ENCODE measurements at places on chromosomes 3 and 15. TPM values are rescaled to one million over a fixed set of nuclear protein-coding genes. Genes with fewer than 3 reads are reported as not detected.

DNA sequence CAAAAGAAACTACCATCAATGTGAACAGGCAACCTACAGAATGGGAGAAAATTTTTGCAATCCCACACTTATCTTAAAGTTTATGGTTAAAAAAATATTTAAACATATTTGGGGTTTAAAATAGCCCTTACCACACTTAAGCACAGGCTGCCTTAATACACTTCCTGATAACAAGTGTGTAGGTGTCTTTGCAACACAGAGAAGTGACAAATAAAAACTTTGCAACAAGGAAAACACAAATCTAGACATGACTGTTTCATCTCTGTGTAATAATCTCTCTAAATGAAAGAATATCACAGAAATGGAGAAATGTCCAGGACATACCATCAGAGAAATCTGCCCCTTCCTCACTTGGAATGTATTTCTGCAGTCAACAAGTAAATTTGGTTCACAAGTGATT, 464.1 kb upstream of the ARHGEF26 start:
- DNase-seq: no peak

DNA sequence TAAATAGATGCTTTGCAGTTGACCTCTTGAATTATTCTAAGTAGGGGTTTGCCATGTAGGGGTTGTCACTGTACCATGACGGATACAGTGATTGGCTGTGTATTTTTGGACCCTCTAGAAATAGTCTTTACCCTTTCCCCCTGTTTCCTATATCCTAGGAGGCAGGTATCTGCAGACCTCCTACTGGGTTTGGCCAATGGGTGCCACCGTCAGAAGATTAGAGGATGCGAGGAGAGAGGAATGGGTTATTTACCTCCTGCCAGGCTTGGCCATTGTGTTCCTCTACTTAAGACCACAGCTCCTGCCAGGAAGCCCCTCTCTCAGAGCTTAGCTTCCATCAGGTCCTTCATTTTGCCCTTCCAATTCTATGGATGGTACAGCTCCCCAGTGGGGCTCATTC, 40.2 kb upstream of the CLRN1 start:
- no peak for DNase-seq

GRCh38 chr3:49158792-49159191, 7.3 kb downstream of the CCDC71 start:
- DNase-seq: no peak

GRCh38 chr3:39088456-39088855, 19.0 kb downstream of the GORASP1 start:
- DNase-seq: no peak

- DNase-seq: no peak
These were observed 230.2 kb downstream of the P3H2 start for GRCh38 chr3:189890496-189890895.

DNA sequence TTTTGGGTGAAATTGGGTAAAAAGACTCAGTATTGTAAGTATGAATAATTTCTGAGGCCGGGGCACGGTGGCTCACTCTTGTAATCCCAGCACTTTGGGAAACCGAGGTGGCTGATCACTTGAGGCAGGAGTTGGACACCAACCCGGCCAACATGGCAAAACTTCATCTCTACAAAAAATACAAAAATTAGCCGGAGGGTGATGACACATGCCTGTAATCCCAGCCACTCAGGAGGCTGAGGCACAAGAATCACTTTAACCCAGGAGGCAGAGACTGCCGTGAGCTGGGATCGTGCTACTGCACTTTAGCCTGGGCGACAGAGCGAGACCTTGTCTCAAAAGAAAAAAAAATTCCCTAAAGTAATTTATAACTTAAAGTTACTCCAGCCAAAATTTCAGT, 162.2 kb downstream of the APBA2 start:
- DNase-seq: no peak

- no peak for DNase-seq
These were observed 457.3 kb upstream of the KCNMB2 start for GRCh38 chr3:178078953-178079352.

DNA sequence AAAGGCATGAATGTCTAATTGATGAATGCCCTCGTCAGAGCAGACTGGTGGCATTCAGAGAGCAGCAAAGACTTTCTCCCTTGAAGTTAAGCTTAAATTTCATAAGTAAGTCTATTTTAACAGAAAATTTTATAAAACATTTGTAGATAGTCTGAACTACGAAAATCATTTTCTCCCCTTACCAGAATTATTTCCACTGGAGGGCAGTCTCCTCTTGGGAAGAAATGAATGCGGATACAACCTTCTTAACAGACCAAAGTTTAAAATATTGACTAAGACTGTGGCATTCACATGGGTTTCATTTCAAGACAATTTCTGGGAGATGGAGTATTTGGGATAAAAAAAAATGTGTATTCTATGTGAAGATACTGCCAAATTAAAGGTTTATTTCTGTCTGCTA, 669.0 kb downstream of the FHIT start:
- peak; percentile 15 for DNase-seq

DNA sequence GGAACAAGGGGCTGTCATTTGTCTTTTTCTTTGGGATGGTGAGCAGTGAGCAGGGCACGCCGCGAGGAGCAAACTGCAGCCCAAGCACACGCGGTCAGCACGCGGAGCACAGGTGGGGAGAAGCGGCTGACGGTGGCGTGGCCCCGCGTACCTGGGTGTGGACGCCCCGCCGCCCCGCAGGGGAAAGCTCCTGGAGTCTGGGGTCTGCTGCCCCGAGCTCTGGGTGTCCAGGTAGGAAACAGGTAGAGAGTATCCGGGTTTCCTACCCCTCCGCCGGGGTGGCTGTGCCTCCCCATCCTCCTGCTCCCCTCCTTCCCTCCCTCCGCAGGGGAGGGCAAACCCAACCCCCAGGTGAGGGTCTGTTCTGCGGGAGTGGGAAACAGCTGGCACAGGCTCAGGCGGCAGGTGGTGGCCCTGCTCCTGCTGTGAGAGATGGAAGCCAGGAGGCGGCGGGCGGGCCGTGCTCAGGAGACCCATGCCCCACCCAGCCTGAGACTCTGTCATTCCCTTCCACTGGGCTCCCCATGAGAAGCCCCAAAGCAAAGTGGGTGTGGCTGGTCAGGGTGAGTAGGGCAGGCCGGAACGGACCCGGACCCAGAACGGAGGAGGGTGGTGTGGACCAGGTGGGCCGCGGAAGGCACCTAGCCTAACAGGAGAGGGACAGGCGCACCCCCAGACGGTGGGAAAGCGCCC, 56.9 kb upstream of the CGNL1 start:
- DNase-seq: no peak

GRCh38 chr3:112407888-112408702, 75.1 kb downstream of the CD200 start:
- no peak for DNase-seq

DNA sequence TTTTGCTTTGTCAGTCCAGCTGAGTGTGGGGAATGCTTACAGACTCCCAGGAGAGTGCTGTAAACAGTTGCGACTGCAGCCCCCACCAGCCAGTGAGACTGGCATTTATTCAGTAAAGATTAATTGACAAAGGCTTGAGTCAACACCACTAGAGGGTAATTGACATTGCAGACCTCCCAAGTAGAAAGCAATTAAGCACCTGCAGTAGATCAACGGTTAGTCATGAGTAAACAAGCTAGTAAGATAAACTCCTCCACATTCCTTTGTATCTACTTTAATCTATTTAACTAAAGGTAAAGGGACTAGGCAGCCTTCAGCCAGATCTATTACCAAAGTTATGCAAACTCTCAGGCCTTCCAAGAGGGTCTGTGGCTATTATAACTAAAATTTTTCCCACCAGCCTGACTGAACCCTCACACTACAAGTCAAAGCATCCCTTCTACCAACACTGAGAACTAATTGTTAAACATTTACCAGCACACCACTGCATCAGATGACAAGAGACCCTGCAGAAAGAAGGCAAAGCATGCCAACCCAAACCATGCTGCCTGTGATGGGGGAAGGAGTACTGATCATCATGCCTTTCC, 30.5 kb upstream of the GALNT15 start:
- no peak for DNase-seq

DNA sequence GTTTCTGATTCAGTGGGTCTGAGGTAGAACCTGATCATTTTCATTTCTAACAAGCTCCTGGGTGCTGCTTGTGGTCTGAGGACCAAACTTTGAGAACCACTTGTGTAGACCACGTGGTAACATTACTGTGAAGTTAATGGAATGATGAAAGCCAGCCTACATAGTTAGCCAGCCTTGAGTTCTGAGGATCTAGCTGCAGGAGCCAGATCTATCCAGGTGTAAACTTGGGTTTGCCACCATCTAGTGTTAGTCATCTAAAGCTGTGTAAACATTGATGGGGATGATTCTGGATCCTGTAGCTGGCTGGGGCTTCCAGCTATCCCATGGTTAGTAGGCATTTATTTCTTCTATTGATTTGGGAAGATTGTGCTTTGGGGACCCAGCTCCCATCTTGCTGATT, 170.0 kb downstream of the TMEM108 start:
- DNase-seq: no peak

- DNase-seq: no peak
These were observed 185.9 kb upstream of the TPM1 start for GRCh38 chr15:62856466-62857246.

DNA sequence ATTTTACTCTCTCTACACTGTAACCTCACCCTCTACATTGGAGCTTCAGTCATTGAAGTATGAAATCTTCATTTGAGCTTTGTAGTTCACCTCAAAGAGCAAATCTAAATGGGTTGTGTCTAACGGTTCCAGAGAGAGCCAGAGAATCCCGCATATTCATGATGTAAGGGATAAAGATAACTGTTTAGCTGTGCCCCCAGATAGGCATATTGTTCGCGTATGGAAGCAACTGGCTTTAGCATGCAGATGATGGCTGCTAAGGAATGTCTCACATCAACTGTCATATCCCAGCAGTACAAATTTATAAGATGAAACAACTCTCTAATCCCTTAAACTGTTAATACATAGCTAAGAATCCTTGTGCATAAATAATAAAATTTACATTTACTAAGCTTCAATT, 412.7 kb upstream of the ROBO2 start:
- no peak for DNase-seq

DNA sequence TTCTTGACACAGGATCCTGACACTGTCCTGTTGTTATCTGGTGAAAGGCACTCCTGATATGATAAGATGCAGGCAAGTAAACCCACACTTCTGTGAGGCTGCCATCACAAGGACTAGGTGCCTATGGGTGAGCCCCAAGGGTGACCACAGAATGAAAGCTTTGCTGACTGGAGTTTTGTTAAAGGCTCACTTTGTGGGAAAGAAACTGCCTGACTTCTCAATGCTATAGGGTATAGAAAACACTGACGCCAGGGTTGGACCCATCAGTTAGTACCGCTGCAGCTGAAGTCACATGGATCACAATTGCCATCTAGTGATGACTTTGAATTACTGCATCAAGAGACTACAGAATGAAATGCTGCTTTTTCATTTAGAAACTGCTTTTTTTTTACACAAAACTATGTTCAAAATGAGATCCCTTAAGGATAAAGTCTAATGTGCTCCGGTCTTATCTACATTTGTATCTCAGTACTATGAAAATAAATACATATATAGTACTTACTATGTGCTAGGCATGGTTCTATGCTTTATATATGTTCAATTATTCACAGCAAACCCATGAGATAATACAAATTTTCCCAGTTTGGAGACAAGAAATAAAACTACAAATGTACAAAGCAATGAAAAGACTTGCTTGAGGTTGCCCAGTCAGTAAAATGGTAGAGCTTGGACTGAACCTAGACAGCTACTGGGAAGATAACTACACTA, 64.2 kb upstream of the CMSS1 start:
- DNase-seq: peak; percentile 76

DNA sequence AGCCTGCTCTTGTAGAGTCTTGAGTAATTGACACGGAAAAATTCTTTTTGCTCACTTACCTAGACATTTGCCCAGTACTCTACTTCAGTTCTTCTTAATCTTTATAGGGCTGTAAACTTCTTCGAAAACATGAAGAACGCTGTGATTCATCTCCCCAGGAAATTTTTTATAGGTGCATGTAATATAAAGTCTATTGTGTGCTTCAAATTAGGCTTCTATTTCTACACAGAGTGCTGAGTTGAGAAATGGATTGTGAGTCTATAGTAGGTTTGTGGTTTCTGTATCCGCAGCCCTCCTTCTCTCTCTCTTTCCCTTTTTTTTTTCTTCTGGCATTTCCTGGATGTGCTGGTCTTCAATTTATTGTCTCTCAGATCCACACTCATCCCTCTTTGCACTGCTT, 183.3 kb upstream of the DCBLD2 start:
- DNase-seq: no peak

DNA sequence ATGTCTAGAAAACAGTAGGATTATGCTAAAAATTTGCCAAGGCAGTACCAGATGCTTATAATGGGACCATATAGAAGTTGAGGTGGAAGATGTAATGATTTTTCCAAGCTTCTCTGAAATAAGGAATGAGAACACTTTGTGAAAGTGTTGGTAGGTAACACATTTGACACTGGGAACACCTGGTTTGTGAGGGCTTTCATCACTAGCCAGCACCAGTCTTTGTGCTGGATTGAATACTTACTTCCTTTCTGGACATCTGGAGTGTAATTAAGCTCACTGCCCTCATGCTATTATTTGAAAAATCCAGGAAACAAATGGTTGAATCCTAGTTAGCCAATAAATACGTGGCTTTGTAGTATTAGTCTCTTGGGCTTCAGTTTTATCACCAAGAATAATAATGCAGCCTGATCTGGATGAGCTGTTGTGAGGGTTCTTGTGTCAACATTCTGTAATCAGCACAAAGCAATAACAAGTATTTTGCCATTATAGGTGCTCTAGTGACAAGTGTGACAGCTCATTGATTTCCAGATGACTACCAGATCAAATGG, 12.9 kb downstream of the CCDC80 start:
- no peak for DNase-seq

DNA sequence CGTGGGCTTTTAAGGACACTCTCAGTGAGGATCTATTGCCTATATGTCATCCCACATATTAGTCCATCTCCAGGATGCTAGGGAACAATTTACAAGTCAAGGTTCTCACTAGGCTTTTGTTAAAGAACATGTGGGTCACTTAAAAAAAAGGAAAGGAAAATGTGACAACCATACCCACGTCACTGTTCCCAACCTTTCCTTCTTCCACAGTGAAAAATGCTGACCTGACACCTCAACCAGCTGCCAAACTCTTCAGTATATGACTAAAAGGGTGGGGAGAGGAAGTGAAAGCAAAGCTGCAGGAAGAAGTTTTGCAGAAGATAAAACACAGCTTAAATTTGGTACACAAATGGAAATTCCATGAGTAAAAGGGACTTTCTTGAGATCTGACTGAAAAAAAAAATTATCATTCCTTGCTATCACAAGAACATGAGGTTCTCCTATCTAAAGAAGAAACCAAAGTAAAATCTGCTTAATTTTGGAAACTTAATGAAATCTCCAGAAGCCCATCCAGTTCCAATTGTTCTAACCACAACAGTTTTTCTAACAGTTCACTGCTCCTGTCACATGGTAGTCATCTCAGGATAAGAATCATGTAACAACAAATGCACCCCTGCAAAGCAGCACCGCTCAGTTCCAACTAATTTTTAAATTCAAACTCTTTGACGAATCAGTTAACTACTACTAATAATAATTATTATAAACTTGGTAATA, 117.0 kb upstream of the TSPAN3 start:
- peak; percentile 29 for DNase-seq

The ZNF860 gene
- 3.9 TPM for total RNA-seq

The ARL14 gene
- total RNA-seq: not detected

The TMCO5A gene
- total RNA-seq: not detected

The GABRA5 gene
- 11.6 TPM for total RNA-seq

The KCNAB1 gene
- total RNA-seq: 0.90 TPM

The LYZL4 gene
- not detected for total RNA-seq

The ZNF502 gene
- total RNA-seq: 3.5 TPM
